Urothelium cell line (cell line): ENCODE measurements at places on chromosomes 3 and 15.

GRCh38 chr15:52923626-52924025 is 133.5 kb upstream of the ONECUT1 start:
- DNase-seq = no peak

GRCh38 chr3:133301194-133301593 is 98.7 kb upstream of the BFSP2 start:
- peak; percentile 60 for DNase-seq

- no peak for DNase-seq
Measured at GRCh38 chr3:23113455-23114171, 89.5 kb upstream of the UBE2E2 start.

- DNase-seq = no peak
Measured at GRCh38 chr3:48997102-48997635, 7.1 kb downstream of the P4HTM start.

DNA sequence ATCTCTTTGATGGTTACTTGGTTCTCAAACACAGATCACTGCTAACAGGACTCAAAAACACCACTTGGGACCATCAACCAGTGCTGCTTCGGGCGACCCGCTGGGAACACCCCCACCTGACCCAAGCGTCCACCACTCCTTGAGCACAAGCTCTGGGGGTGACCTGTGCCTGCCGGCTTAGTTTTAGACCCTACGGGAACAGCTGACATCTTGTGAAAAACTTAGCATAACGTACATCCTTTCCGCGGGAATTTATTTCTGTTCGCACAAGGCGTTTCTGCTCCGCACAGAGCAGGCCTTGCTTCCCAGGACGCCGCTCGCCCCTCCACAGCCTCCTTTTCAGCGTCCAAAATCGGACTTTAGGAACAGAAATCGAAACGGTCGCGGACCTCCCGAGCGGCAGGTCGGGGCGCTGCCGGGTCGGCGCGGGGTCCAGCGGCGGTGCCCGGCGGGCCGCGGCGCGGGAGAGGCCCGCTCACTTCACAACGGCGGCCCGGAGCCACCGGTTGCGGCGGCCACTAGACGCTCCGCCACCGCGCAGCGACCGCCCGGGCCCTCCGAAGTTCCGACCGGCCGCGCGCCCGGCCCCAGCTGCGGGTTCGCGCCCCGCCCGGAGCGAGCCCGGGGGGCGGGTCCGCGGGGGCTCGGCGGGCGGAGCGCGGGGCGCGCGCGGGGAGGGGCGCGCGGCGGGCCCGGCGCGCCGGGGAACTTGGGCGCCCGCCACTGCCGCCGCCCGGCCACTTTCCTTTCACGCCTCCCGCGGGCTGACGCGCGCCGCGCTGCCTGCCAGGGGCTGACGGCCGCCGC is 959 bp downstream of the SFMBT1 start:
- DNase-seq = peak; percentile 87

DNA sequence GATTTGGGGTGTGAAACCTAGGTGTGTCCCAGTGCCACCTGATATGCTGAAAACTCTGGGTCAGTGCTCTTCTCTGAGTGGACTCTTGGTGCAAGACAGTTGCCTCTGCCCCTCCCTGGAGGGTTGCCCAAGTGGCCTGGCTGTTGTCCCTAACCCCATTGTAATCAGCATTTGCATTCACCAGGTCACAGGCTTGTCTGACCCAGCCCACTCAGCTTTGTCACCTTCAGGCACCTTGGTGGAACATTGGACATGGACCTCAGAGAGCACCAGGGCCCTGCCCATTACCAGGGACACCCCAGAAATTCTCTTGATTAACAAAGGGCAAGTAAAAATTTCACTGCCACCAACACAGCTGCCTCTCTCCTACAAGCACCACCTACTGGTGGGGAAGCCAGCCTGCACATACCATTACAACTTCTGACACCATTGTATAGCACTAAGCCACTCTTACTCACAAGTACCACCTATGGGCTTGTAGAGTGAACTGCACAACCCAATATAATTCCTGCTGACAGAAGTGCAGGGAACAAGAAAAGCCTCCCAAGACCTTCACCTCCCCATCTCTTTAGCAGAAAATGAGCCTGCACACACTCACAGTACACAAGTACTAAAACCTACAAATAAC is 324.6 kb downstream of the EPHA6 start:
- no peak for DNase-seq

DNA sequence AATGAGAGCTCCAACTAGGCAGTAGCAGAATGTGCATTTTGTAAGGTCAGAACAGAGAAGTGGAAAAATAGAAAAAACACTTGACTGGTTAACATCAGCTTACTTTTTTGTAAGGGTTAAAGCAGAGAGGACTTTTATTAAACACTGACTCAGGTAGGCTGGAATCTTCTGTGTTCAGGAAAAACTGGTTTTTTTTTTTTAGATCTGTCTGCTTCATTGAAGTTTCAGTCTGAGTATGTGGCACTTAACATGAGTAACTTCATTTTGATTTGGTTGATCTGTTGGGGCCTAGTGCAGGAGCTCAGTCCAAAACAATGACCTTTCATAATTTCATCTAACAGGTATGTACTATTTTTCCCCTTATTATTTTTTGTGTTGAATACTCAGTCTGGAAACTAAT is 141.1 kb downstream of the DOCK3 start:
- DNase-seq = no peak

DNA sequence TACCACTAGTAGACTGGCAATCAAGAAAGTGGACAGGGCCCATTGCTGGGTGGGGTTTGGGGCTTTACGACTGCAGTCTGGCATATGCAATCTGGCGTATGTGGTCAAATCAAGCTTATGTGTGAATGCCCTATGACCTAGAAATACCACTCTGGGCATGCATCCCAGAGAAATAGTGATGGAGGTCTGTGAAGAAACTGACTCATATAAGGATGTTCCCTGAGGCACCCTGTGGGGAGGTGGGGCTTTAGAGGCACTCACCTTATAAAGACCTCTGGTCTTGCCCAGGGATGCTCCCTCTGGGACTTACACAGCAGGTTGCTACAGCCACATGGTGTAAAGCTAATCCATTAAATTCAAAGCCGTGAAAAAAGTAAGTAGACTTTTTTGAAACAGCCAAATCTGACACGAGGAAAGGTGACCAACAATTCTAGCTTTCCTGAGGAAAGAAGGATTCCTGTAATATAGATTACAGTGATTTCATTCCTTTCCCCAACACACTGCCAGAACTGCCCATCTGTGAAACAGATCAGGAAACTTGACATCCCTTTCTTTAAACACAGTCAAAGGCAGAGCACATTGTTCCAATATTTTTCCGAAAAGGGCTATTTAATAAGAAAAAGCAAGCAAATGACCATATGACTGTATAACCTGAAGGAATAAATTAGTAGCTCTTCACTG is 13.6 kb downstream of the RARRES1 start:
- DNase-seq = peak; percentile 16

GRCh38 chr3:157982359-157982758 is 123.9 kb downstream of the SHOX2 start:
- DNase-seq = no peak

GRCh38 chr15:34941185-34941698 is 28.3 kb downstream of the AQR start:
- DNase-seq = no peak

DNA sequence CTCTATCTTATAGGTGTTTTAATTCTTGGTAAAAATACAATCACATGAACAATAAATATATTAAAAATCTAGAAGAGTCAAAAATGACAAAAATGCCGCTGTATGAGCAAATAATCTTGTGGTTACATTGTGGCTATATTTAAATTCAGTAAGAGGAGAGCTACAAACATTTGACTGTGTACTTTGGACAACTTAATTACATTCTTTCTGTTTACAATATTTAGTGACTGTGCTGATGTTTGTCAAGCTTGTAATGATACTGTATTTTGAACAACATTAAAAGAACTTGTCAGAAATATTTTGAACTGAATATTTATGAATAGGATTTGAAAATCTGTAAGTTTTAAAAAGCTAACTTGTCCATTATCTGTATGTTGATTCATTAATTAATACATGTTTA is 598.3 kb downstream of the SI start:
- DNase-seq = no peak

- no peak for DNase-seq
Measured at GRCh38 chr3:40841131-40841530, 316.4 kb downstream of the ZNF621 start.

GRCh38 chr3:1962396-1963088 is 136.1 kb upstream of the CNTN4 start:
- no peak for DNase-seq

DNA sequence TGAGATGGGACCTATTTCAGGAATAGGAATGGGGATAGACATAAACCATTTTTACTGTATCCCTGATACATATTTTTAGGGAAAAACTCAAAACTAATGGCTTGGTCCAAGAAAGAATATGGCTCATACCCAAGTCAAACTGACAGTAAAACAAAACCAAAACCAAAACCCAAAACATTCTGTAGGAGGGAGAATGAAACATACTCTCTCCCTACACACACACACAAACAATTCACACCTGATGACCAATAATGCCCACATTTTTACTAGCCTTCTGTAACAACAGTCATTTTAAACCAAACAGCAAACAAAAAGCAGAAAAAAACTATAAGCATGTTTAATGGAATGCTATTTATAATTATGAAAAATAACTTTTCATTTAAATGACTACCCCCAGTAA is 74.9 kb downstream of the NBEAL2 start:
- DNase-seq = no peak

GRCh38 chr15:63519548-63520178 is 15.3 kb downstream of the USP3 start:
- DNase-seq = no peak

DNA sequence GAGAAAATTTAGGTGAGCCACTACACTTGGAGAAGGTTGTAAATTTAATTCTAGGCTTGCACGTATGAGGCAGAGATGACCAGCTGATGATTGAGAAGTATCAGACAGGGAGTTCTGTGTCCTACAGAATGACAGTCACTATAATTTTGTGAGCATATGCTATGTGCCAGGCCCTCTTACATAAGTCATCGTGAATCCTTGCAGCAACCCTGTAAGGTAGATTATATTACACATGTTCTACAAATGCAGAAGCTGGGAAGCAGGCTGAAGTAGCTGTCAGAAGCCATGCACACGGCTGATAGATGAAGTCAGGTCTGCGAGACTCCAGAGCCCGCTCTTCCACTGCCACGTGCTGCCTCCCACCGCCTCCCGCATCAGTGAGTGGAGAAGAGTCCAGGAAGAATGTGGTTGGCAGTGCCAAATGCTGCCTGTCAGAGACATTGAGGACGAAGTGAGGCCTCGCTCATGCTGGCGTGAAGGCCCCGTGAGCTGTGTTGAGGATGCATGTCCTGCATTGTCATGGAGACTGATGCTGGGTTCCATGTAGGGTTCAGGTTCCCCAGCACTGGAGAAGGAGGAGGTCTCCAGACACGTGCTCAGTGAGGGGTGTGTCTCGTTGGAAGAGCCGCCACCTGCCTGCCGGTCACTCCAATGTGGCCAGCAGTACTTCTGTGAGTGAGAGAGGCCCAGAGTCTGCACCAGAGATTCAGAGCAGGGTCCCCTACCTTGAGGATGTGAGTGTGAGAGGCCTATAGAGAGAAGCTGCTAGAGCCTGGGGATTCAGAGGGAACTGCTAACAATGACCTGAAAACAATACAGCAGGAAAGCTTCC is 123.3 kb upstream of the PLXNA1 start:
- DNase-seq = no peak

DNA sequence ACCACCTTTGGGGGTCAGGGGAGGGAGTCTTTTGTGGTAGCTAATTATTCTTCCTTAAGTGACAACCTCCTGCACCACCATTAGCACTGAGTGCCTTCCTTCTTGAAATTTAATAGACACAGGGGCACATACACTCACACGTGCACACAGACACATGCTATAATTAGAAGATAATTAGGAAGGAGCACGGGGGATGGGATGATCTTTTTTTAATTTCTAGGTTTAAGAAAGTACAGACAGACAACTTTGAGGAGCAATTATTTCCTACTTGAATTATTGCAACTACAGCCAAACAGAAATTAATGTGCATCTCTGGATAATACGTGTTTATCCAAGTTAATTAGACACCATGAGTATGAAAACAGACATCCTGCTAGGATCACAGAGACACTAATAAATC is 44.8 kb upstream of the GUCA1C start:
- DNase-seq = no peak

GRCh38 chr15:40157778-40158447 is 3.0 kb upstream of the BUB1B start:
- no peak for DNase-seq

GRCh38 chr3:39132096-39133092 is 21.0 kb downstream of the CSRNP1 start:
- DNase-seq = no peak

- DNase-seq = no peak
Measured at GRCh38 chr3:170107941-170108340, 70.1 kb downstream of the GPR160 start.

DNA sequence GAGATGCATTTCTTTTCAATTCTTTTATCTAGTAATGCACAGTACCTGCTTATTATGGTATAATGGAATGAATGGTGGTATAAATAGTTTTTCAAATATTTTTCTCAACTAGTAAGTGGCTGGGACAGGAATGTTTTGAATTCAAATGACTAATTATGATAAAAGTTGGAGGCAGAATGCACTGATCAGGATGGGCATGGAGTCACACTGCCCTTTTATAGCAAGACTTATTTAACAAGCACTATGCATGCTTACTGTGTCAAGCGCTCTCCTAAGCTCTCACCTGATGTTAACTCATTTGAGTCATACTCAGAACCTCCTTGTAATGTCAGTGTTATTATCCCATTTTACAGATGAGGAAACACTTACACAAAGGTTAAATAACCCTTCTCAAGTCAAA is 221.8 kb downstream of the FEZF2 start:
- DNase-seq = no peak

DNA sequence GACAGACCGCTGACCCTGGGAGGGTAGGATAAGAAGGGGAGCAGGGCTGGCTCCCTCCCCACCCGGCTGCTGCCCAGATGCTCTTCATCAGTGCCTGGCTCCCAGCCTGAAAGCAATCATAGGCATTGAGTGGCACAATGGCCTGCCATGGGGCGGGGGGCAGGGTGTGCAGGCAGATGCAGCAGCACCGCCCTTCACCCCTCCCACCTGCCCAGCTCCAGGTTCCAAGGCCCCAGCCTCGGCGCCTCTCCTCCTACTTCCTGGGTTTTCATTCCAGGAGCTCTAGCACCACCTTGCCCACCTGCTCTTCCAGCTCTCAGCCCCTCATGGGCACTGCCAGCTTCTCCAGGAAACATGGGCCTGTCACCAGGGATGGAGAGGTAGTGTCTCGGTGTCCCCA is 101.7 kb downstream of the MEGF11 start:
- no peak for DNase-seq

DNA sequence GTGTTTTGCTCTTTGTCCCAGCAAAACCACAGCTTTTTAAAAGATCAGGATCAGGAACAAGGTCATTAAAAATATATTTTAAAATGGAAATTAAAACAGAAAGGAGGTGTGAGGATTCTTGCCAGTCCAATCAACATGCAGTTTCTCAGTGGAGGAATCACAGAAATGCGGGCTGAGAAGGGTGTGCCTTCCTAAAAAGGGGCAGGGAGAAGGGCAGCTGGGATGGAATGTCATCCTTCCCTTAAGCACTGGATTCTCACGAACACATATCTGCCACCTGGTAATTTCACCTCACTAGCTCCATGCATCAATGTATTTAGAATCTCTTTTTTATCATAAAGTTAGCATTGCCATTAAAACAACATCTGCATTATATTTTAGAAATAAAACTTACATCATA is 21.4 kb downstream of the ABI3BP start:
- no peak for DNase-seq

- no peak for DNase-seq
Measured at GRCh38 chr3:37712421-37712820, 149.3 kb upstream of the CTDSPL start.
